Hepatocyte (in vitro differentiated cells): ENCODE measurements at places on chromosomes 1 and 21.

- no peak for DNase-seq
Measured at GRCh38 chr1:225631021-225631663, 21.8 kb downstream of the ENAH start.

GRCh38 chr1:204418174-204419063 is 6.8 kb upstream of the PPP1R15B start:
- no peak for DNase-seq

- no peak for DNase-seq
Measured at GRCh38 chr1:183282101-183282855, 96.2 kb downstream of the LAMC2 start.

- no peak for DNase-seq
Measured at GRCh38 chr1:183105449-183105848, 80.6 kb upstream of the LAMC2 start.

GRCh38 chr1:247914941-247915662 is 5.0 kb upstream of the OR2T8 start:
- no peak for DNase-seq

GRCh38 chr21:40284409-40284808 is 417.2 kb downstream of the PCP4 start:
- DNase-seq: no peak

DNA sequence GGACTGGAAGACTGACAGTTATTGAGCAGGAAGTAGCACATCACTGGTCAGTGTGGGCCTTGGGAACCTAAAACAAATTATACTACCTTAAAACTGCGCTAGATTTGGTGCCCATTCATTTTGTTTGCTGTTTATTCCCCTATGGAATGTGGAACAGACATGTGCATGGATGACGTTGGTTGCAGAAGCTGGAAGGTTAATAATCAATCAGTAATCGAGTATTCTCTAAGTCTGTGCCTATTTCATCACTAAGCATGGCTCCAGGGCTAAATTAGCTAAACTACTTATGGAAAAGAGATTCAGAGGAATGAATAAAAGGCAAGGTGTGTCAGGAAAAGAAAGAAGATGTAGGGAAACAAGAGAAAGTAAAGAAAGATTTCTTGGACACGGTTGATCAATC is 33.5 kb upstream of the DPT start:
- DNase-seq: no peak

DNA sequence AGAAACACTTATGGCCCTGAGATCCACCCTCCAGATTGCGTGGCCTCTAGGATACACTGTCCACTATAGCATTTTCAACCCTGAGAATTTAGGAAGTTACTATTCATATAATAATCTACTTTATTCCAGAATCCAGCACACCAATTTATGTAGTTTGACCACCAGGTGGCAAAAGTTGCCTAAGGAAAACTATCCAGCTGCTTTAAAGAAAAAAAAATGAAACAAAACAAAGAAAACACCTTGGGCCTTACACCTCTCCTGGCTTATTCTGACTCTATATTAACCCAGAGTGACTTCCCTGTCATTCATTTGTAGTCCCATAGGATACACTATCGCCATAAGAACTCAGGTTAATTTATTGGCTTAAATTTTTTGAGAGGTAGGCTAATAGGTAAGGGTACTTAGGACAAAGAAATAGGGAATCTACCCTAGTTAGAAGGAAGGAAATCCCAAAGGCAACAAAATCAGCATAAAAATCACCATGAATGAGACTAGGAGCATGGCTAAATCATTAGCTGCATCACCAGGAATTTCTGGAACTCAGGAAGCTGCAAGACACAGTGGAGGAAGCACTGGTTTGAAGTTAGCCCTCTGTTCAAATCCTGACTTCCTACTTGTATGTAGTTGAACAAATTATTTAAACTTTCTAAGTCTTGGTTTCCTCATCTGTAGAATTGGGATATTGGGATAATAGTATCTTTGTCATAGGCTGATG is 107.5 kb downstream of the SPAG17 start:
- peak; percentile 57 for DNase-seq

- no peak for DNase-seq
Measured at GRCh38 chr1:246104927-246105326, 402.2 kb downstream of the SMYD3 start.

GRCh38 chr1:39266269-39266668 is 61.8 kb downstream of the MACF1 start:
- DNase-seq: peak; percentile 15

DNA sequence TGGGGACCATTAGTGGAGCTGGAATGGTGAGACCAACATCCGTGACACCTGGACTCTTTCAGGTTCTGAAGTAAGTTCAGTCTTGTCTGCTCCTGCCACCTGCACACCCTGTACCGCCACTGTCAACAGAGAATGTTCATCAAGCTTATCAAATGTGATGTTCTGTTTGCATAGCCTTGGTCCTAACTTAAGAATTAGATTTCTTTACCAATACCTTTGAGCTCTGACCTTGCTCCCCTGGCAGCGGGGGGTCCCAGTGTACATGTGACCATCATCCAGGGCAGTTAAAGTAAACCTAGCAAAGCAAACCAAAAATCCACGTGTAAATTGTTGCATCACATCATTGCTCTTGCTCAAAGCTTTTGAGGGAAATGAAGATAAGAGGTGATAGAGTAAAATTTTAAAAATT is 14.5 kb downstream of the SLC25A33 start:
- no peak for DNase-seq

GRCh38 chr1:197924516-197925123 is 7.4 kb downstream of the LHX9 start:
- DNase-seq: peak; percentile 66

- DNase-seq: no peak
Measured at GRCh38 chr1:66278260-66279021, 255.5 kb upstream of the SGIP1 start.

DNA sequence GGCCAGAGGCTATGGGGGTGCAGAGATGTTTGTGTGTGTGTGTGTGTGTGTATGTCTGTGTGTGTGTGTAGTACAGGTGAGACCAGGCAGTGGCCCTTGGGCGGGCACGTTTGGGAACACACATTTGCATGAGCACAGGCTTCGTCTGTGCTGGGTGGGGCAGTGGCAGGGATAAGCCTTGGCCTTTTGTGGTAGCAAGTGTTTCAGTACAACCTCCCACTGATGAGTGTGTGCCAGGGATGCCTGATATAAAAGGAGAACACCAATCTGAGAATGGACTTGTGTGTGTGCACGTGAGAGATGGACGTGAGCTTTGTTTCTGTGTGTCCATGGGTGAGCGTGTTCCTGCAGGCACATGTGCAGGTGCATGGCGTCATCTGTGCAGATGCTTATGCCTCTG is 3.0 kb downstream of the NTRK1 start:
- no peak for DNase-seq

GRCh38 chr1:76872944-76873343 is 5.7 kb downstream of the ST6GALNAC5 start:
- no peak for DNase-seq

DNA sequence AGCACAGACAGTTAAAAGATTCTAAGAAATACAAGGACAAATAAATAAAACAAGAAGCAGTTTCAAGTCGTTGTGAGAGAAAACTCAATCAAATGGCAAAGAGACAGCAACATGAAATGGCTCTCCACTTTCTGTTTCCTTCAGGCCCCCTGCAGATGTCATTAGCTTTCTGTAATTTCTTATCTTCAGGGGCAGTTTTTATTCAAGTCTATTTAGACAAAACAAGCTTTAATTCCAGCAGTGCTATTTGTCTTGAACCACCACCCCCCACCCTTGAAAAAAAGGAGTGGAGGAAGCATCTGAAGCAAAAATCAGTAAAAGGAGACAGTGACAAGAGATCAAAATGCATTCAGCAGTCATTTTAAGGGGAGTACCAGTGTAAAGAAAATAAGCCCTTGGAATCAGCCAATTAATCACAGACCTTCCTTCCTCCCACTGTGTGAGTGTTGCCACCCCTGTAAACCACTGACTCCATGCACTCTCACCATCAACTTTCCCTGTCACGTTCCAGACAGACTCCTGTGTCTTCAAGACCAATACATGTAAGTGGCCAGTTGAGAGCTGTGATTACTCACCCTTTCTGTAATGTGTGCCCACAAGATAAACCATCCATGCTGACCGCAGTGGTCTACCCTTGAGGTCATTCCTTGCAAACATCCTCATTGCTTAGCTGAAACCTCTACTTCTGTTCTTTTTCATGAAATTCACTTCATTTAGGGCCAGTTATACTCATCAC is 136.1 kb upstream of the HOOK1 start:
- no peak for DNase-seq

DNA sequence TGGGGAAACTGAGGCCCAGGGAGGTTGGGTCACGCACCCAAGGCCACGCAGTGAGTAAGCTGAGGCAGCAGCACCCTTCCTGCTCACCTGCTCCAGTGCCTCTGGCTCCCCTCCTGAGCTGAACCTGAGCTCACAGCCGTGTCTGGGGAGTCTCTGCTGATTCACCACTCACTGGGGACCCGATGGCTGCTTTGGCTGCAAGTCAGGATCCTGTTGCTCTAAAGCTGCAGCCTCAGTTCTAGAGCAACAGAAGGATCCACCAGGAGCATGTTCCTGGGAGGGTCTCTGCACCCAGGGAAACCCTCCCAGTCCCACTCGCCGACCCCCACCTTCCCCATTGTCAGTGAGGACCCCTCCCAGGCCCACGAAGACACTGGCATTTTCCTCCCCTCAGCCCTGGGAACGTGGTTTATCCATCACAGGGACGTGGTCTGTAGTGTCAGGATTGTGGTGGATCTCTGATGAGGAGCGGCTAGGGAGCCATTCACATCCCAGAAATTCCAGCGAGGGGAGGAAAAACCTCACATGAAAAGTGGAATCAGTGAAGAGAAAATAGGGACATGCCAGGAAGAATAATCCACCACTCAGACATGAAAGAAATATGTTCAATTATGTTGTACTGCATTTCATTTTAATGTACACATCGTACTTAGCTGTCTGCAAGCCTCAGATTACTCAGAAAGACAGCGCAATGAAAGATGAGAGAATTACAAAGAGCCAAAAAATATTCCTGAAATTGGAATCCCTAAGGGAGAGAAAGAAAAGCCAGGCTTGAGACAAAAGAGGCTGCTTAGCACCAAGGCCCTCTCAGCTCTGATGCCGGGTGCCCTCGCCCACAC is 447.2 kb downstream of the MATN1 start:
- DNase-seq: no peak

DNA sequence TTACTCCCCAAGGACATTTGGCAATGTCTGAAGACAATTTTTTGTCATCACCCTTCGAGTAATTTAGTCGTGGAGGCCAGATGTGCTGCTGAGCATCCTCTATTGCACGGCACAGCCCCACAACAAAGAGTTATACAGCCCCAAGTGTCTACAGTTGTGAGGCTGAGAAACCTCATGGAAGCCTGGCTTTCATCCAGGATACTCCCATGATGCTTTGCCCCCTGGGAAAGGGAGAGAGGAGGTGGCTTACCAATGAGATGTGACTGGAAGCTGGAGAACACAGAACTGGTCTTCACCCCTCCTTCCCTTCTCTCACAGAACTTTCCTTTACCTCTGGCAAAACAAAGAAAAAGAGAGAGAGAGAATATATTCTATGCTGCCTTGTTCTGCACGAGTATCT is 150.9 kb upstream of the VAMP3 start:
- no peak for DNase-seq

GRCh38 chr1:29444081-29444715 is 207.9 kb downstream of the PTPRU start:
- DNase-seq: no peak

DNA sequence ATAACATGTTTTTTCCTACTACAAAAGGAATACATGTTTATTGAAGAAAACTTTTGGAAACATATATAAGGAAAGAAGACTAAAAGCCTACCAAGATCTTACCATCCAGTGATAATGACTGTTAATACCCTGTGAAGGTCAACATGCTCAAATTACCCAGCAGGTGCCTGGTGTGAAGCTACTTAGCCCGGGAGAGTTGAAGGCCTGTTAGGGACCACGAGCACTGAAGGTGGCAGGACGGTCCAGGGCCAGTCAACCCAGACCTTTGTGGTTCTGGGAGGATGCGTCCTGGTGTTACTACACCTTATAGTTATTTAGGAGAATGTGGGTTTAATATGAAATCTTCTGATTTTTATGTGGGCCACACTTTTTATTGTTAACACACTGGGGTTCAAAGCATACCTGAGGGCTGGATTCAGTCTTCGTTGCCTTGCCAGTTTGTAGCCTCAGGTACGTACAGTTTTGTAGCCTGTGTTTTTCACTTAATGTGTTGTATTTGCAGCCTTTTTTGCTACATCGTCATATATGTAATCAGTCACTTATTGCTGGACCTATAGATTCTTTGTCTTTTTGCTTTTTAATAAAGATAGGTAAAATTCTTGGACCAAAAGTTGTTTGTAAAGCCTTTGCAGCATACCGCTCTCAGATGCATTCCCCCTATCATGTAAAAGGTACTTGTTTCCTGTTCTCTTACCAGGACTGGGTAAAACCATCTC is 9.8 kb downstream of the ITSN1 start:
- DNase-seq: no peak

DNA sequence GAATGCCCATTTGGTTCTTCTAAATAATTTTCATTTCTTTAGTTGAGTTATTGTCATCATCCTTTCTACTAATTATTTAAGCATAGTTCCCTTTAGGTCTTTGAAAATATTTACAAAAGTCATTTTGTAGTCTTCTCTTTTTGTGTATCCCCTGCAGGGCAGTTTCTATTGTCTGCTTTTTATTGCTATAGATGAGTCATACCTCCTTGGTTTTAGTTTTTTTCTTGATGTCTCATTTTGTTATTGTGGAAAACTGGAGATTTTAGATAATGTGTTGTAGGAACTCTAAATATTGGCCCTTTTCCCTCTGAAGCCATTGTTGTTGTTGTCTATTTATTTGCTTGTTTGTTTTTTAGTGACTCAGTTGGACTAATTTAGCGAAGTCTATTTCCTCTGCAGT is 387.9 kb downstream of the NUF2 start:
- no peak for DNase-seq

DNA sequence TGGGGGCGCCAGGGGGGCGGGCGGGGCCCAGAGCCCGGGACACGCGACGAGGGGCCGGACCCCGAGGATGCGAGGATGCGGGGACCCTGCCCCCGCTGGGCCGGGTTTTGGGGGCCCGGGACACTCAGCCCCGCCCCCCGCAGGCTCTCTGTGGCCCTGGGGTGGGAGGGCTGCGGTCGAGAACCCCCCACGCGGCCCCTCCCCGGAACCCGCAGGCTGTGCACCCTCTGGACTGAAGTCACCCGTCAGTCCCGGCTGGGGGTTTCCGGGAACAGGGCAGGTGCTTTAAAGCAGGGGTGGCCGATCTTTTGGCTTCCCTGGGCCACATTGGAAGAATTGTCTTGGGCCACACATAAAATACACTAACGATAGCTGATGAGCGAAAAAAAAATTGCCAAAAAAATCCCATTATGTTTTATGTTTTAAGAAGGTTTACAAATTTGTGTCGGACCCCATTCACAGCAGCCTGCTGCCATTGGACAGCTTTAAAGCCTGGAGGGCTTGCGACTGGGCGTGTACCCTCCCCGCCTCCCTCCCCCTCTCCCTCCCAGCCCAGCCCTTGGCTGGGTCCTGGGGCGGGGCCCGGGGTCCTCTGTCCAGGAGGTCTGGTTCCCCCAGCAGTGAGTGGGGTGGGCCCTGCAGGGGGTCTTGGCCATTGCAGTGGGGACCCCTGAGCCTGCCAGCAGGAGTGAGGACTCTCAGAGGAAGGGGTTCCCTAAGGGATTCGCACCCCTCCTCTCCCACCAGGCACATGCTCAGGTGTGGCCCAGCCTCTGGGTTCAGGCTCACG is 21.6 kb upstream of the C1orf159 start:
- DNase-seq: no peak

- DNase-seq: no peak
Measured at GRCh38 chr21:40049931-40050290, 182.7 kb downstream of the PCP4 start.

- DNase-seq: no peak
Measured at GRCh38 chr1:156540955-156541354, 31.4 kb downstream of the IQGAP3 start.

GRCh38 chr1:222138095-222138494 is 396.2 kb upstream of the DUSP10 start:
- DNase-seq: no peak
